Stimulated activated CD8-positive, alpha-beta memory T cell treated with anti-CD3 and anti-CD28 coated beads, Interleukin-7, amount 100 ng/mL, for 24 hours (primary cell): ENCODE measurements at places on chromosomes 7 and 10.

- no peak for DNase-seq
Measured at GRCh38 chr10:123909866-123910265, 18.3 kb upstream of the CPXM2 start.

- no peak for DNase-seq
Measured at GRCh38 chr10:72075376-72076115, 12.8 kb downstream of the SPOCK2 start.

GRCh38 chr10:123945325-123945920 is 53.8 kb upstream of the CPXM2 start:
- no peak for DNase-seq

DNA sequence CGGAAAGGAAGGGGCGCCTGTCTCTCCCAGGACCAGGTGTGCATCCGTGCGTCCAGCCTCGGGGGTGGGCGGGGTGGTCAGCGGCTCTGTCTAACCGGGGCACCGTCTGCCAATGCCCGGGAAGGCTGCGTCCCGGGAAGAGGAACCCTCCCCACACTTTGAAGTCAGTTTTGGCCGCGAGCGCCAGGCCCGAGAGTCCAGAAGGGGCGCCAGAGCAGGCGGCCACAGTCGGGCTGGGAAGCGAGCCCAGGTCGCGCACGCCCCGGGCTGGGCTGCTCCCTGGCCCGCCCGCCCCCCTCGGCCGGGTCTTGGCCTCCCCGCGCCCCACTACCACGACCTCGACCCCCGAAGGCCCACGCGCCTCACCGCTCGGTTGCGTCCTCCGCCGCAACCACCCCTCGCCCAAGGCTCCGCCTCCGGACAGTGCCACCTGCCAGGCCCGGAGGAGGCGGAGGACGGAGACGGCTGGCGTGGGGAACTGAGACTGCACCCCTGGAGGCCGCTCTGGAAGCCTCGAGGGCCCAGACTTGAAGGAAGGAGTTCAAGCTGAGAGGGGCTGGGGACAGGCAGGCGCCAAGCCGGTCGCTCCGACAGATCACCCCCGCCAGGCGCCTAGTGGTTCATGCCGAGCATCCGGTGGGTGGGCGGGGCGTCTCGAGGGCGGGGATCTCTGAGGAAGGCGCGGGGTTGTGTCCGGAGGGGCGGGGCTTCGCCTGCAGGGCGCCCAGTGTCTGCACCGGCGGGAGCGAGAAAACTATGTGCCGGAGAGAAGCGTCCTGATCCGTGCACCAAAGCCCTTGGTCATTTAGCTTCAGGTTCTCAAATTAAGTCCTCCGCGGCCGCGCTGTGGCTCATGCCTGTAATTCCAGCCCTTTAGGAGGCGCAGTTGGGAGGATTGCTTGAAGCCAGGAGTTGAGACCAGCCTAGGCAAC is at the start of gene BRAT1:
TSS of gene BRAT1 (minus strand) at position 404 of the 932 bp plus-strand sequence. CDS start 1,093 bp downstream, outside the sequence.
- DNase-seq: peak; percentile 95

- no peak for DNase-seq
Measured at GRCh38 chr7:34320926-34321661, 336.9 kb upstream of the NPSR1 start.

GRCh38 chr7:140155428-140155827 is 21.4 kb downstream of the KDM7A start:
- DNase-seq: no peak

- no peak for DNase-seq
Measured at GRCh38 chr7:15593382-15593781, 31.6 kb upstream of the AGMO start.

- DNase-seq: no peak
Measured at GRCh38 chr7:100546129-100546925, 7.3 kb downstream of the AGFG2 start.
